Thoracic aorta (tissue), 2 donors: ENCODE measurements at places on chromosomes 1 and 21. TPM values are rescaled to one million over a fixed set of nuclear protein-coding genes. Genes with fewer than 3 reads are reported as not detected.

Gene CELA3B
- not detected for total RNA-seq

Gene OR2G2
- not detected for total RNA-seq

Gene AADACL3
- not detected for total RNA-seq

Gene IRF2BP2
- total RNA-seq, result 175 TPM
